ENCODE measurements at places on chromosomes 2 and 18. TPM values are rescaled to one million over a fixed set of nuclear protein-coding genes. Genes with fewer than 3 reads are reported as not detected.

The AFF3 gene
- 21.9 TPM for total RNA-seq

The ITPRIPL1 gene
- 4.7 TPM for total RNA-seq

The TCF23 gene
- not detected for total RNA-seq

The ANKAR gene
- 13.9 TPM for total RNA-seq

The DNAH6 gene
- 0.31 TPM for total RNA-seq

The METTL21A gene
- 13.2 TPM for total RNA-seq

The DSG4 gene
- total RNA-seq: not detected

The POU3F3 gene
- not detected for total RNA-seq

The FAM161A gene
- 0.52 TPM for total RNA-seq

The ALS2 gene
- total RNA-seq: 6.2 TPM

The ARHGAP25 gene
- 28.2 TPM for total RNA-seq

The SETBP1 gene
- total RNA-seq: 5.0 TPM

The RNU2-63P gene
- total RNA-seq: not detected

The AQP12B gene
- total RNA-seq: not detected

The MAP2 gene
- total RNA-seq: 0.73 TPM

The POTEJ gene
- not detected for total RNA-seq

The PXDN gene
- 0.94 TPM for total RNA-seq

The ALPI gene
- total RNA-seq: not detected

The SCN1A gene
- total RNA-seq: not detected

The PRSS56 gene
- not detected for total RNA-seq

The MEP1B gene
- not detected for total RNA-seq

The AGXT gene
- not detected for total RNA-seq

The LIMS2 gene
- total RNA-seq: 1.2 TPM

The IL36RN gene
- not detected for total RNA-seq

The CENPA gene
- 0.63 TPM for total RNA-seq

The NXPH2 gene
- not detected for total RNA-seq

The FZD7 gene
- 0.63 TPM for total RNA-seq

The HRH4 gene
- 0.42 TPM for total RNA-seq

The GCKR gene
- not detected for total RNA-seq

The EVX2 gene
- not detected for total RNA-seq

The GNAL gene
- 0.84 TPM for total RNA-seq

The LOXHD1 gene
- 0.63 TPM for total RNA-seq

The WDR43 gene
- total RNA-seq: 138 TPM

The RIF1 gene
- total RNA-seq: 66.7 TPM

The CD8B2 gene
- total RNA-seq: 0.73 TPM

The CFC1 gene
- not detected for total RNA-seq

The ATP8B1 gene
- total RNA-seq: not detected

The ZC3H8 gene
- total RNA-seq: 24.8 TPM

The ITGAV gene
- total RNA-seq: 5.8 TPM
